ENCODE measurements at places on chromosomes 11 and 22. TPM values are rescaled to one million over a fixed set of nuclear protein-coding genes. Genes with fewer than 3 reads are reported as not detected.

The OR4A16 gene
- total RNA-seq, result not detected

The OPCML gene
- total RNA-seq, result 2.7 TPM

- peaks cover 40% of the 10 kb centered on the region for H3K4me1 ChIP-seq
- H3K36me3 ChIP-seq, result peaks cover 4% of the 10 kb centered on the region
- no peak overlapping the region for H3K4me3 ChIP-seq
- no peaks in the 10 kb centered on the region for H3K27me3 ChIP-seq
- no peak overlapping the region for H3K27ac ChIP-seq
Observed at GRCh38 chr22:33350961-33351360, 292.8 kb upstream of the SYN3 start.

DNA sequence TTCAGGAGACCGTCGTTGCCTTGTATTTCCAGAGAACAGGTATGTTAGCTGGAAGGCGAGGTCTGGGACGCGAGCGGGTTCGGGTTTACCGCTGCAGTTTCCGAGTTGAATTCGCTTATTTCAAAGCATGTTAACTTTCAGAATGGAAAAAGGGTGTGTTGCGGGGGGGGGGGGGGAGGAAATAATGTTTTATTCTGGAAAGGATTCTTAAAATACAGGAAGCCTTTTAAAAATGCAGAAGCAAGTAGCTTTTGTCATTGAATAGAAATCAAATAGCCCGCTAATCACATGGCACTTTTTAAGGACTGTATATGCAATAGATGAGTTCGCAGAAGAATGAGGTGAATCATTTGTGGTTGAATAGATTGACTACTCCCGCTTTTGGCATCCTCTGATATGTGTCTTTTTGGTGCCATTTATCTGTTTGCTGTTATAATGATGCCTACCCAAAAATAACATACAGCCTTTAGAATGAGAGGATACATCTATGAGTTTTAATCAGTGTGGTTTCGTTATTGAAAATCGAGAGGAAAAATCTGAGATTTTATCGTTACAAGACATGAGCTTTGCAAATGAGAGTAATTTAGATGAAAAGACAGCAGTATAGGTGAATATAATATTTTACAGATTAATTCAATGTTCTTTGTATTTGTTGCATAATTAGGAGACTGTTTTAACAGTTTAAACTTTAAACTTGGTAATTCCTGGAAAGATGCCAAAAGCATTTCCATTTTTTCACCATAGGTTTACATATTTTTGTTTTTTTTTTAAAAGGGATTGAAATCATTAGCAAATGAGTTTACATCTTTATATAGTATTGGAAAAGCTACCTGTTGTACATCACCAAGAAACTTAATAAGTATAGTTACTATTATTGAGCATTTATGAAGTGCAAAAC, 1.7 kb downstream of the PDE3B start:
- peak overlapping the region; percentile 74 for H3K4me3 ChIP-seq
- peaks cover 2% of the 10 kb centered on the region for H3K36me3 ChIP-seq
- no peak for DNase-seq
- no peak overlapping the region for H3K27ac ChIP-seq

DNA sequence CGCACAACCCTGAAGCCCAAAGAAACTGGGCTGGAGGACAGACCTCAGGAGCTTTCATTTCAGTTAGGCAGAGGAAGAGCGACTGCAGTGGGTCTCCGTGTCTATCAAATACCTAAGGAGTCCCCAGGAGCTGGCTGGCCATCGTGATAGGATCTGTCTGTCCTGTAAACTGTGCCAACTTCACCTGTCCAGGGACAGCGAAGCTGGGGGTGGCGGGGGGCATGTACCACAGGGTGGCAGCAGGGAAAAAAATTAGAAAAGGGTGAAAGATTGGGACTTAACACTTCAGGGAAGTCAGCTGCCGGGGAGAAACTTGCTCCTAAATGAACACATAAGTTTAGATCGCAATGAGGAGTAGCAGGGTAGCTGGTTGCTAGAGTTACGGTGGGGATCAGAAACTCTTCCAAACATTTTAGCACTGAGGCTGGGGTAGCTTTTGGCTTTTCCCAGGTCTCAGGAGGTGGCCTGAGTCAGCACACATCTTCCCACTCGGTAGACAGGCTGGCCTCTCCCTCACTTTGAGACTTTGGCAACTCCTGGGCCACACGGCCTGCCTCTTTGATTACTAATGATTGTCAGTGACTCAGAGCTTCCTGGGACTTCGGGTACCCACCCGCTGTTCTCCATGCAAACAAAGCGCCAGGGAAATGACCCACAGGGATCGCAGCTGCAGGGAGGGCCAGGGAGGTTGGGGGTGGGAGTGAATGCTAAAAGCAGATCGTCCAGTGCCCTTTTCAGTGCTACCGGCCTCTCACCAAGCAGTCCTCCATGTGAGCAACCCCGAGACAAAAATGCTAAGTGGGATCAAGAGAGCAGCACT, 2.9 kb upstream of the MTFP1 start:
- H3K4me3 ChIP-seq, result peak overlapping the region; percentile 80
- H3K36me3 ChIP-seq, result peaks cover 2% of the 10 kb centered on the region
- peaks cover 59% of the 10 kb centered on the region for H3K4me1 ChIP-seq
- peak overlapping the region; percentile 99 for H3K27ac ChIP-seq
- no peaks in the 10 kb centered on the region for H3K27me3 ChIP-seq

DNA sequence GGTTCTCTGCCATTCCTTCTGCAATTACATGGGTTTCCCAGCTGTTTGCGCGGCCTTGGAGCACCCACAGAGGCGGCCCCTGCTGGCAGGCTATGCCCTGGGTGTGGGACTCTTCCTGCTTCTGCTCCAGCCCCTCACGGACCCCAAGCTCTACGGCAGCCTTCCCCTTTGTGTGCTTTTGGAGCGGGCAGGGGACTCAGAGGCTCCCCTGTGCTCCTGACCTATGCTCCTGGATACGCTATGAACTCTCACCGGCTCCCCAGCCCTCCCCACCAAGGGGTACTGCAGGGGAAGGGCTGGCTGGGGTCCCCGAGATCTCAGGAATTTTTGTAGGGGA, 2.6 kb downstream of the RCE1 start:
- H3K36me3 ChIP-seq, result peaks cover 4% of the 10 kb centered on the region
- DNase-seq, result peak; percentile 27
- no peak overlapping the region for H3K4me3 ChIP-seq
- peaks cover 32% of the 10 kb centered on the region for H3K4me1 ChIP-seq

GRCh38 chr11:129620237-129621104, 195.2 kb upstream of the TMEM45B start:
- no peak for DNase-seq
- no peak overlapping the region for H3K4me3 ChIP-seq
- H3K27ac ChIP-seq, result no peak overlapping the region
- H3K36me3 ChIP-seq, result no peaks in the 10 kb centered on the region
- no peaks in the 10 kb centered on the region for H3K4me1 ChIP-seq

DNA sequence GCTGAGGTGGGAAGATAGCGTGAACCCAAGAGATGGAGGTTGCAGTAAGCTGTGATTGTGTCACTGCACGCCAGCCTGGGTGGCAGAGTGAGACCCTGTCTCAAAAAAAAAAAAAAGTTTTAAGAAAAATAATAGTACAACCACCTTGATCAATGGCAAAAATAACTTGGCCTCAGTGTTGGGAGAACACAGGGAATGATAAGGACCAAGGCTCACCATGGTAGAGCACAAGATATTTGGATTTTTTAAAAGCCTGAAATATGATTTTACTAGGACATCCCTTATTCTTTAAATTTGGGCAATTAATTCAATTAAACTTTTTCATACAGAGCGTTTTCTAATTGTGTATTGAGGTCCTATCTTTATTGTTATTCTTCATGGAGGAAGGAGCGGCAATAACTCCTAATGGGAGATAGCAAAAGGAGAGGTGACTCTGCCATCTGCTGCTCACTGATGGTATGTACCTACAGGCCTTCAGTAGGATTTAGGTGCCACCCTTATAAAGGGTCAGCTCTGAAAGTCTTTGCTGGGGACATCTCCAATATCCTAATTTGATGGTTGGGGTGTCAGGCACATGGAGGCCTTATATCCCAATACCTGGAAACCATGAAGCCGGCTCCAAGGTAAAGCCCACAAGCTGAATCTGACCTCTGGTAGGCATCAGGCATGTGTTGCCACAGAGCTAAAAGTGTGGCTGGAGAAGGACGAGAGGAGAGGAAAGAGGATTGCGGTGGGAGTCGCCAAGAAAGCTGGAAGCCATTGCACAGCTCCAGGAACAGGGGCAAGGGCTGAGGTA, 21.9 kb upstream of the POLD3 start:
- no peaks in the 10 kb centered on the region for H3K27me3 ChIP-seq
- H3K4me1 ChIP-seq, result no peaks in the 10 kb centered on the region
- H3K36me3 ChIP-seq, result no peaks in the 10 kb centered on the region
- no peak overlapping the region for H3K4me3 ChIP-seq
- no peak for DNase-seq
- no peak overlapping the region for H3K27ac ChIP-seq

DNA sequence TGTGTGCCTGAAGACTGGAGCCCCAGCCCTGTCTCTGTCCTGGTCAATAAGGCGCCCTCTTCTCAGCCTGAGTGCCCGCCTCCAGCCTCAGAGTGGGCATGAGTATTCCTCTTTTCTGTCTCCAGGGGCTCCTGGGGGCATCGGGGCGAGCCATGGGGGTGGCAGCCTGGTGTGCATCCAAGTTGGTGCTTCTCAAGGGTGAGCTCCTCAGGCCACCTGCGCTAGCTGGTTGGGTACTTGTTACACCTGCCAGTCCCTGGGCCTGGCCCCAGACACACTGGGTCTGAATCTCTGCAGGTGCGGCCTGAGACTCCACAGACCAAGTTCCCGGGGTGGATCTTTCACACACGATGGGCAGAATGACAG, 168.6 kb upstream of the B3GAT1 start:
- no peak overlapping the region for H3K4me3 ChIP-seq
- H3K36me3 ChIP-seq, result no peaks in the 10 kb centered on the region
- H3K27ac ChIP-seq, result no peak overlapping the region

GRCh38 chr11:16195651-16196050, 160.7 kb downstream of the SOX6 start:
- H3K27me3 ChIP-seq, result no peaks in the 10 kb centered on the region
- H3K36me3 ChIP-seq, result no peaks in the 10 kb centered on the region
- no peak overlapping the region for H3K4me3 ChIP-seq
- DNase-seq, result no peak
- peak overlapping the region; percentile 84 for H3K27ac ChIP-seq
